ENCODE measurements at places on chromosomes 4 and X.

DNA sequence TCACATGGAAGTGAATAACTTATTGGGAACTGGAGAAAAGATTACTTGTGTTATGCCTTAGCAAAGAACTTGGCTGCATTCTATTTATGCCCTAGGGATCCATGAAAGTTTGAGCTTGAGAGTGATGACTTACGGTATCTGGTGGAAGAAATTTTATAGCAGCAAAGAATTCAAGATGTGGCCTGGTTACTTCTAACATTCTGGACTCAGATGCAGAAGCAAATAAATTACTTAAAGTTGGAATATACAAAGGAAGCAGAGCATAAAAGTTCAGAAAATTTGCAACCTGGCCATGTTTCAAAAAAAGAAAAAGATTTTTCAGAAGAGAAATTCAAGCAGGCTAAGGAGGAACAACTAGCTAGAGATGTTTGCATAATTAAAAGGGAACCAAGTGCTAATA lies 252.3 kb upstream of the WDFY3 start:
- H3K36me3 ChIP-seq, result no peaks in the 10 kb centered on the region
- no peak for DNase-seq
- H3K4me3 ChIP-seq, result no peak overlapping the region
- H3K4me1 ChIP-seq, result no peaks in the 10 kb centered on the region
- H3K27ac ChIP-seq, result no peak overlapping the region

- no peak overlapping the region for H3K27ac ChIP-seq
- H3K36me3 ChIP-seq, result no peaks in the 10 kb centered on the region
- H3K4me3 ChIP-seq, result no peak overlapping the region
- no peak for DNase-seq
Measured at GRCh38 chr4:54296548-54297203, 67.6 kb downstream of the PDGFRA start.

DNA sequence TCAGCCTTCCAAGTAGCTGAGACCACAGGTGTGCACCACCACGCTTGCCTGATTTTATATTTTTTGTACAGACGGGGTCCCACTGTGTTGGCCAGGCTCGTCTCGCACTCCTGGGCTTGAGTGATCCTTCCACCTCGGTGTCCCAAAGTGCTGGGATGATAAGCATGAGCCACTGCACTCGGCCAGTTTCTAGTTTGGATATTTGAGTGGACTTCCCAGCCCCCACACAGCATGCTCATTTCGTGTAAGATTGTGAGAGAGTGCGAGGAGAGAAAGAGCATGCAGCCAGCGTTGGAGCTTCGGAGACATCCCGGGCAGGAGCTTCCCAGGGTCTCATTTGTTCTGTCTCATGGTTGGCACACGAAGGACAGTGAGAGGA lies 31.8 kb downstream of the ARSD start:
- no peaks in the 10 kb centered on the region for H3K36me3 ChIP-seq
- H3K4me3 ChIP-seq, result no peak overlapping the region
- no peak overlapping the region for H3K27ac ChIP-seq
- H3K4me1 ChIP-seq, result peaks cover 44% of the 10 kb centered on the region

GRCh38 chr4:58406762-58407161 lies 1296.6 kb upstream of the IGFBP7 start:
- no peak overlapping the region for H3K4me3 ChIP-seq
- DNase-seq, result no peak
- H3K27me3 ChIP-seq, result no peaks in the 10 kb centered on the region
- no peaks in the 10 kb centered on the region for H3K4me1 ChIP-seq
- H3K36me3 ChIP-seq, result no peaks in the 10 kb centered on the region
- no peak overlapping the region for H3K27ac ChIP-seq

GRCh38 chr4:119833611-119834010 lies 205.0 kb upstream of the PDE5A start:
- H3K36me3 ChIP-seq, result no peaks in the 10 kb centered on the region
- no peaks in the 10 kb centered on the region for H3K27me3 ChIP-seq
- no peak overlapping the region for H3K4me3 ChIP-seq
- no peak for DNase-seq

DNA sequence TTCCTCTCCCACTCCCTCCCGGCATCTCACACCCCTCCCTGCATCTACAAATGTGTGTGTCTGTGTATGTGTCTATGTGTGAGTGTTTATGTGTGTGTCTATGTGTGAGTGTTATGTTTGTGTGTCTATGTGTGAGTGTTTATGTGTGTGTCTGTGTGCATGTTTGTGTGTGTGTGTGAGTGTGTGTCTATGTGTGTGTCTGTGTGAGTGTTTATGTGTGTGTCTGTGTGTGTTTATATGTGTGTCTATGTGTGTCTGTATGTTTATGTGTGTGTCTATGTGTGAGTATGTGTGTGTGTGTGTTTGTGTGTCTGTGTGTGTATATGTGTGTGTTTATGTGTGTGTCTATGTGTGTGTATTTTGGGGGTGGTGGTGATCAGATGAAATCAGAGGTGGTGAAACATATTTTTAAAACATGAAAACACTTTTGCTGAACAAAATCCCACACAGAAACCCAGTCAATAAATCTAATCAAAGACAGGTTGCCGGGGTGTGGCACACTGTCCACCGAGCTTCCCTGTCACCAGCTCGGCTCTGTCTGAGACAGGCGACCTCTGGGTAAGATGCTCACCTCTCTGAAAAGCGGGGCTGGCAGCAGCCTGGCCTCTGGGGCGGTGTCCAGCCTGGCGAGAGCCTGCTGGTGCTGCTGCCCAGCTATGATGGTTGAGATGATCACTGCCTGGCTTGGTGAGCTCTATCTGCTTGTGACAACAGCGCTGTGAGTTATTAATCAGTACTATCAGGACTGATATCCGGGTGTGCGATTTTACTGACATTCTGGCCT lies 186.7 kb upstream of the PSAPL1 start:
- DNase-seq, result no peak
- H3K36me3 ChIP-seq, result no peaks in the 10 kb centered on the region
- no peaks in the 10 kb centered on the region for H3K4me1 ChIP-seq
- H3K27ac ChIP-seq, result no peak overlapping the region
- H3K4me3 ChIP-seq, result no peak overlapping the region
- no peaks in the 10 kb centered on the region for H3K27me3 ChIP-seq

DNA sequence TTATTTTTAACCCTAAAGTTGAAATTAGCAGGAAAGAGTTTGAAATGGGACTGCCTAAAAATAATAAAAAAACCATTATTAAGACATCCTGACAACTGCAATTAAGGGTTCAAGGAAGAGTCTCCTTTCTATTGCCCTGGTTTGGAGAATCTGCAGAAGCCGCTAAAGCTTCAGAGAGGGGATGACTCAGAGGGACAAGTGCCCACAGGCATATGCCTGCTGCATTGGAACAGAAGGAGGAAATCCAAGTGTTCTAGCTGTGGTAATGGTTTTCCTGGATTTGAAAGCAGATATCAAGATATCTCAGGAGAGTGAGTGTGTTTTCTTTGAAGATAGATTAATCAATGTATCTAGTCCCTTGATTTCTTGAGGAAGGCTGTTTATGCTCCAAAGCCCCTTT lies 235.1 kb upstream of the TAPT1 start:
- no peaks in the 10 kb centered on the region for H3K27me3 ChIP-seq
- no peak overlapping the region for H3K27ac ChIP-seq
- H3K4me3 ChIP-seq, result no peak overlapping the region
- H3K36me3 ChIP-seq, result no peaks in the 10 kb centered on the region
- no peak for DNase-seq

GRCh38 chr4:81227968-81228367 lies 12.9 kb upstream of the PRKG2 start:
- no peak overlapping the region for H3K27ac ChIP-seq
- DNase-seq, result no peak
- H3K4me1 ChIP-seq, result no peaks in the 10 kb centered on the region
- no peaks in the 10 kb centered on the region for H3K27me3 ChIP-seq

DNA sequence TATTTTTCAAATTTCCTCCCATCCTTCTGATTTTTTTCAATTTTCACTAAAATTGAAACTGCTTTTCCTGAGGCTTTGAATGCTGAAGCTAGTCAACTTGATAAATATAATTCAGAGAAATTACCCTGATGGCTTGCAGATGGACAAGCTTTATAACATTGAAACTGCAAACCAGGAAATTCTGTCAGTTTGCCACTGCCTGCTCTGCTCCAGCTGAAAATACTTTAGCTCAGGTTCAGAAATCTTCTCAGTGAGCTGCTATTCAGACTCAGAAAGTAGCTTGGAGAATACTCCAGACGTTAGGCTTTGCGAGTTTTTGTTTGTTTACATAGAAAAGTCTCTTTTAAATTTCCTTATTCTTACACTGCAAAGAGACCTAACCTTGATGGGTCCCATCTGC lies 1574.7 kb downstream of the STIM2 start:
- no peaks in the 10 kb centered on the region for H3K27me3 ChIP-seq
- no peaks in the 10 kb centered on the region for H3K36me3 ChIP-seq
- no peak for DNase-seq

DNA sequence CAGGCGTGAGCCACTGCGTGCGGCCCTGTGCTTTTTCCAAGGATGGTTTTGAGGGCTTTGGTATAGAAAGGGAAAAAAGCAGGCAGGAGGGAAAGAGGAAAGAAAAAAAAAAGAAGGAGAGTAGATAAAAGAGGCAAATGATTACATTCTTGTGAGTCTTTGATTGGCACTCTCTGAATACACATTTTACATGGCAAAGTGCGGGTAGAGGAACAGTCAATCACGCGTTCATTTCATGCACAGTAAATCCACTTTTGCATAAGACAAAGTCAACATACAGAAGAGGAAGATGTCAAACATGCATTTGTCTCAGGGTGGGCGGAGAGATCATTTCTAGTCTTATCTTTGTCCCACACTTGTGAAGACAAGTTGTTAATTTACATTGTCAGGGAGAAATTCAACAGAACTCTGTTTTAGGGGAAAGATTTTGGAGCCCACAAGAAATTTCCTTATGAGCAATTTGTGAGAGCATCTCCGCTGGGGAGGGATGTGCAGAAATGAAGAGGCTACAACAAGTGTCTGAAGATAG lies 183.2 kb downstream of the DHRSX start:
- DNase-seq, result no peak
- no peaks in the 10 kb centered on the region for H3K27me3 ChIP-seq
- no peak overlapping the region for H3K27ac ChIP-seq
- H3K4me1 ChIP-seq, result peaks cover 6% of the 10 kb centered on the region
- no peaks in the 10 kb centered on the region for H3K36me3 ChIP-seq
- H3K4me3 ChIP-seq, result no peak overlapping the region

- H3K36me3 ChIP-seq, result no peaks in the 10 kb centered on the region
- H3K27me3 ChIP-seq, result no peaks in the 10 kb centered on the region
- H3K4me3 ChIP-seq, result no peak overlapping the region
- H3K27ac ChIP-seq, result no peak overlapping the region
- no peak for DNase-seq
Measured at GRCh38 chr4:113784497-113785250, 23.1 kb upstream of the CAMK2D start.

DNA sequence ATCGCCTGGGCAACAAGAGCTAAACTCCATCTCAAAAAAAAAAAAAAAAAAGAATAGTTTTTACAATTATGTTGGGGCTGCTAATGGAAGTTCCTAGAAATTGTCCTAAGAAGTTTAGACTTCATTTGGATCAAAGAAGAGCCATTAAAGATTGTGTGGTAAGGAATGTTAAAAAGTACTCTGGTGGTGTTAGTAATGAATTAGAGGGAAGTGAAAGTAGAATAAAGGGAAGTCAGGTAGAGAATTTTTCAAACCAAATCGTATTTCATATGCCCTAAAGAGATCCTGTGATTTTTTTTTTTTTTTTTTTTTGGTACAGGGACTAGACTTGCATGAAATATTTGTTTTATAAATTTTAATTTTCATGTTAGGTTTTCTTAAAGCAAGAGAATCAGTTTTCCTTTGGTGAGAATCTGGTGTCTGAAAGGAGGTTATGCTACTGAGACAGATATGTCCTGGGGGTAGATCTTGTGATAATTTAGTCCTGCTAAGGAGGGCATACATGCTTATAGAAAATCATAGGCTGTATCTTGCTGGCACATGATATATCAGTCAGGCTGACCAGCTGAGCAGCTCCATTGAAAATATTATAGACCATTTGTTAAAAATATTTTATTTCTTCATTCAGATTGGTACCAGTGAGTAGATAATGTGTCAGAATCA lies 10.7 kb downstream of the SEC24B start:
- no peak overlapping the region for H3K27ac ChIP-seq
- no peaks in the 10 kb centered on the region for H3K27me3 ChIP-seq
- DNase-seq, result no peak
- peaks cover 57% of the 10 kb centered on the region for H3K4me1 ChIP-seq
- no peaks in the 10 kb centered on the region for H3K36me3 ChIP-seq
- H3K4me3 ChIP-seq, result no peak overlapping the region

GRCh38 chrX:29542152-29542551 lies 673.2 kb upstream of the MAGEB2 start:
- H3K27ac ChIP-seq, result no peak overlapping the region
- no peak overlapping the region for H3K4me3 ChIP-seq
- no peaks in the 10 kb centered on the region for H3K4me1 ChIP-seq
- no peaks in the 10 kb centered on the region for H3K27me3 ChIP-seq

- H3K27ac ChIP-seq, result no peak overlapping the region
- no peaks in the 10 kb centered on the region for H3K4me1 ChIP-seq
- no peaks in the 10 kb centered on the region for H3K36me3 ChIP-seq
- H3K27me3 ChIP-seq, result no peaks in the 10 kb centered on the region
Measured at GRCh38 chr4:85243857-85244256, 231.1 kb upstream of the ARHGAP24 start.

- no peak overlapping the region for H3K4me3 ChIP-seq
- H3K27me3 ChIP-seq, result no peaks in the 10 kb centered on the region
- H3K27ac ChIP-seq, result no peak overlapping the region
- no peaks in the 10 kb centered on the region for H3K36me3 ChIP-seq
- H3K4me1 ChIP-seq, result no peaks in the 10 kb centered on the region
Measured at GRCh38 chr4:14920237-14920636, 82.0 kb upstream of the CPEB2 start.

- no peaks in the 10 kb centered on the region for H3K27me3 ChIP-seq
- no peak overlapping the region for H3K27ac ChIP-seq
- no peak overlapping the region for H3K4me3 ChIP-seq
- DNase-seq, result no peak
- H3K36me3 ChIP-seq, result no peaks in the 10 kb centered on the region
- H3K4me1 ChIP-seq, result no peaks in the 10 kb centered on the region
Measured at GRCh38 chr4:120446051-120446567, 379.5 kb upstream of the MAD2L1 start.

DNA sequence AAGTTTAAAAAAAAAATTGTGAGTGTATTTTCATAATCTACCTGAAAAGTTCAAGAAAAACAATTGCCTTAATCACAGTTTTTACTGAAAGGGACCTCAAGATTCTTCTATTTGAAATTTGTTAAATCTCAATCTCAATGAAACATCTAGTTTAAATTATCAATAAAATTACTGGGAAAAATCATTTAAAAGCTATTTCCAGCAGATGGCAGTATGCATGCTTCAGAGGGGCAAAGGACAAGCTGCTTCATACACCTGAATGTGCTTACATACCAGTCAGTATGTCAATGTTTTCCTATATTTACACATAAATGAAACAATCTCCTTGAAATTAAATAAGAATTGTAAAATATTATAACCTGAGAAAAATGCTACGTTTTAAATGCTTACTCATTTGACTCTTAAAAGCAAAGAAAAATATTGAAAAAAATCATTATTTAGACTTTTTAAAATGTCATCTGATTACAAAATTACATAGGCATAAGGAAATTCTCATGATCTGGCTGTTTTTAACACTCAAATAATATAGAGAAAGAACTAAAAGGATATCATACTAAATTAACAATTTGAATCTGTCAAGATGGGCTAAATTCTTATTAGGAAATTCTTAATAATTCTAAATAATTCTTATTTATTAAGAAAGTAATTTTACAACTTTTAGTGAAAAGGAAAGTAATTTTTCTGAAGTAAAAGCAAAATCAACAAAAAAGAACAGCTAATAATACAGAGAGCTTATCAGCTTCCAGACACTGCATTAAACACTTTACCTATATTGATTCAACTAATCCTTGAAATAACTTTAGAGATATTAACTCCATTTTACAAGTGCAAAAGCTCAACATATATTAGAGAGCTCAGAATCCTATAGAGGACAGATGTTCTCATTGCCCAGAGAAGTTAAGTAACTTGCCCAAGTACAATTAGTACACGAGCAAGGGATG lies 242.1 kb downstream of the ADAMTS3 start:
- H3K4me1 ChIP-seq, result no peaks in the 10 kb centered on the region
- H3K4me3 ChIP-seq, result no peak overlapping the region
- H3K27ac ChIP-seq, result no peak overlapping the region
- DNase-seq, result no peak
- H3K36me3 ChIP-seq, result no peaks in the 10 kb centered on the region
